SW 1271 (cell line): ENCODE measurements at places on chromosomes 2 and 18.

GRCh38 chr2:232113821-232114220 is 152.3 kb downstream of the DIS3L2 start:
- DNase-seq: no peak

GRCh38 chr2:102313025-102313424 is 1.7 kb downstream of the IL1RL1 start:
- DNase-seq: no peak

DNA sequence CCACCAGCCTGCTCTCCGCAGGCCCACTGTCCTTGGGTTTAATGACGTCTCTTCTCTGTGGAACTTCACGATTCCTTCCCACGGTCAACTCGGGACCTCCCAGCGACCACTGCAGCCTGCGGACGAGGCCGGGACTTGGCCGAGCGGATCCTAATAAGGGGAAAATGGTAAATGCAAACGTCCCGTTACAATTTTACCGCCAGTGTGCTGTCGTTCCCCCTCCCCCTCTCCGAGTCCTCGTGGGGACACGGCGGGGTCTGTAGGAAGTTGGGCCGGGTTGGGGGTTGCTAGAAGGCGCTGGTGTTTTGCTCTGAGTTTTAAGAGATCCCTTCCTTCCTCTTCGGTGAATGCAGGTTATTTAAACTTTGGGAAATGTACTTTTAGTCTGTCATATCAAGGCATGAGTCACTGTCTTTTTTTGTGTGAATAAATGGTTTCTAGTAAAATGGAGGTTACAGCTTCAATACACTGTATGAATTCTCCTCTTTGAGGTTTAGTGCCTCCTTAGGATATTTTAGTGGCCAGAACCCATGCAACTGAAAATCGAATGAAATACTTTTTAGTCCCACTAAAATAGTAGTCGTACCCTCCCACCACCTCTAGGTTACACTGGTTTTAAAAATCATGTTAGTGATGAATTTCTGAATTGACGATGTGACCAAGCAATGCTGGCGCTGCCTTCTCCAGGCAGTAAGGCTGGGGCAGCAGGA is 2.3 kb downstream of the HOXD11 start:
- DNase-seq: no peak

GRCh38 chr18:8356001-8356400 is 253.2 kb upstream of the RAB12 start:
- no peak for DNase-seq

- DNase-seq: no peak
These were observed 54.1 kb upstream of the HS6ST1 start for GRCh38 chr2:128372621-128373341.

- no peak for DNase-seq
These were observed 302.4 kb downstream of the STK39 start for GRCh38 chr2:167944825-167945659.

GRCh38 chr2:238499731-238500580 is 73.2 kb downstream of the ASB1 start:
- no peak for DNase-seq

GRCh38 chr2:160666154-160667060 is 172.8 kb upstream of the RBMS1 start:
- peak; percentile 64 for DNase-seq

DNA sequence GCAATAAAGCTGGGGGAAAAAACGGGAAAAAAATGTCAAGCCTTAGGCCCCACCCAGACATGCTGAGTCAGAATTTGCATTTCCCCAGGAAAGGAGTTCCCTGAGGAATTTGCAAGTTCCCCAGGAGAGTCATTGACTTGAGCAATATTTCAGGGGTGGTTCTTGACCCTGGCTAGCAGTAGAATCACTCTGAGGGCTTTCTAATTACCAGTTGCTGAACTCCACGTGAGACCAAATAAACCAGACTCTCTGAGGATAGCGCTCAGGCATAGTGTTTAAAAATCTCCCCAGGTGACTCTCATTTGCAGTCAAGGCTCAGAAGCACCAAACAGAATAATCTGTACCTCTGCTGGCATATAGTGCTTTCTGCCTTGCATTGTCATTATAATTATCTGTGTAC is 48.7 kb downstream of the C1QL2 start:
- no peak for DNase-seq

GRCh38 chr2:75560022-75560767 is 544 bp downstream of the EVA1A start:
- no peak for DNase-seq

DNA sequence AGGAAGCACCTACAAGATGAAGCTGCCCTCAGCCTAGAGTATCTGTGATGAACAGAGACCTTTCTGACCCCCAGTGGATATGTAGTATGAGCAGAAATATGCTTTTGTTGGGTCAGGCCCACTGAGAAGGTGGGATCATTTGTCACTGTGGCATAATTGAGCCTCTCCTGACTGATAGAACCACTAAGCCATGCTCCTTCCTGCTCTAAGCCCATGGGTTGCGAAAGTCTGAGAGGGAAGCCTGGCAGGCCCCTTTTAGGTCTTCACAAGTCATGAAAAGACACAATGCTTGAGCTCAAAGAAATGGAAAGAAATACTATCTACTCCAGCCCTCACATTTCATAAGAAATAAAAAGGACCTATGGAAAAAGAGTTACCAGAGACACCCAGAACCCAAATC is 127.7 kb downstream of the TNS1 start:
- no peak for DNase-seq

GRCh38 chr2:229257985-229258384 is 13.1 kb downstream of the PID1 start:
- DNase-seq: no peak

DNA sequence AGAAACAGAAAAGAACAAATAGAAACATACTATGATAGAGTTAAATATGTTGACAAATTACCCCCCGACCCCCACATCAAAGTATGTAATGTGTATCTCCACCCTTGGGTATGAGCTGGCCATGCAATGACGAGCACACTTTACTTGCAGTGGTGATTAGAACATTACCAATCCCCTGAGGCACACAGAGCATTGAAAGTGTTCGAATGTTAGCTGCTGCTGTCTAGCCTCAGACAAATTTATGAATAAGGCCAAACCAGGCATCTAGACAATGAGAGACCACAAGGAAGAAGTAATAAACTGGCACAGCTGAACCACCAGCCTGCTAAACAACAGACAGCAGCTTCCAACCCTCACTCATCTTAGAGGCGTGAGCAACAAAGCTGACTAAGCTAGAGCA is 380.5 kb downstream of the DSEL start:
- DNase-seq: no peak

DNA sequence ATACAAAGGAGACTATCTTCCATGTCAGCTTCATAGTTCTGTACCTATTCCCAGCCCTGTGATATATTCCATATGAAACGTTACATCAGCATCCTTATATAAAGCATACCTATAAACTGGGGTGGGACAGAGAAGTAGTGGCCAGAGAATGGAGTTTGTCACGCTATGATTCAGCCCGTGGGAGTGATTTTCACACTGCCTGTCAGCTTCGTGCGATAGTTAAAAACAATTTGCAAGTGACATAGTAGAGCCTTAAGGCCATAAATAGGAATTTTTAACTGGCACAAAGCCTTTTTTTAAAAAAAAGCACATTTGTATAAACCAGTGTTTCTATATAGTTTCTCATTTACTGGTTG is 30.2 kb downstream of the PKP4 start:
- no peak for DNase-seq

DNA sequence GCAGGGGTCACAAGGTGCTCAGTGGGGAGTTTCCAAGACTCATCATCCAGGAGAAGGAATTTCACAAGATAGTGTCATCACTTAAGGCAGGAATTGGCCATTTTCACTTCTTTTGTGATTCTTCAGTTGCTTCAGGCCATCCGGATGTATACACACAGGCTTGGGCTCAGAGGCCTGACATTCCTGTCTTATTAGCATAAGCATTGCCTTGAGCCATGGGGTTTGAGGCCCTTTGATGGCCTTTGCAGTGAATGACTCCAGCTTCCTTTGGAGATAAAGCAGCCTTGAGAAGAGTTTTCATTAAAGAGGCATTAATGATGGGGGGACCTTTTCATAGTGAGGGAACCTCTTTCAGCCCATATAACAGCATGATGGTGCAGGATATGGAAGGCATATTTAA is 366.0 kb upstream of the CNTNAP5 start:
- DNase-seq: no peak

GRCh38 chr18:22102953-22103646 is 66.3 kb upstream of the GATA6 start:
- no peak for DNase-seq

DNA sequence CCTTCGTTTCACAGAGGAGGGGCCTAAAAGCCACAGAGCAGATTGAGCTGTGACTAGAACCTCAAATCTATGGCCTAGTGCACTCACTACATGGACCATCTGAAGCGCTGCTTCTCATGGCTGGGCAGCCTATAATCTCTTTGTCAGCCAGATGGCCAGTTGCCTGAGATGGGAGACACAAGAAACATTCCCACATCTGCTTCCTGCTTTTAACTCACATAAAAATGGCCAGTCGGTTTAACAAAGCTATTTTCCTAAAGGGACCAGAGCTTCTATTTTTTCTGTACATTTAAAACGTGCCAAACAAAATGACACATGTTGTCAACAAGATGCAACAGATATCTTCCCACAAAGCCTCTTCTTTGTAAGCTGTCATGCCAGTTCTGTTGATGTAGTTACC is 173.8 kb downstream of the GFPT1 start:
- DNase-seq: no peak

GRCh38 chr2:8265476-8266226 is 416.2 kb upstream of the ID2 start:
- DNase-seq: no peak

DNA sequence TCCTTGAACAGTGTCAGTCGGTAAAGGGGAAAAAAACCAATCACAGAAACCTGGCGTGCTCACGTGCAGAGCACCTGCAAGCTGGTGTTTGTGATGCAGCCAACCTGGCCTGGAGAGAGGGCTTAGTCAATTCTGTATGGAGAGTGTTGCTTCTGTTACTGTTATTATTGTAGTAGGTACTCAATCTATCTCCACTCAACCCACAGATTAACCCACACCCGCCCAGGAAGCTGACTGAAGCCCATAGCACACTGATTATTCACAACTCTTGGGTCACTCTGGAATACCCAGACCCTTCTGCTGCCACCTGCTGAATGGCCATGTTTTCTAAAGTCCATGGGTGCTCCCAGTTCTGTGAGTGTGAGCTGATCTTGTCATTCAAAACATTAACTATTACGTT is 53.9 kb downstream of the TNFRSF11A start:
- DNase-seq: no peak

GRCh38 chr18:76958692-76959341 is 136.5 kb downstream of the ZNF236 start:
- DNase-seq: no peak

DNA sequence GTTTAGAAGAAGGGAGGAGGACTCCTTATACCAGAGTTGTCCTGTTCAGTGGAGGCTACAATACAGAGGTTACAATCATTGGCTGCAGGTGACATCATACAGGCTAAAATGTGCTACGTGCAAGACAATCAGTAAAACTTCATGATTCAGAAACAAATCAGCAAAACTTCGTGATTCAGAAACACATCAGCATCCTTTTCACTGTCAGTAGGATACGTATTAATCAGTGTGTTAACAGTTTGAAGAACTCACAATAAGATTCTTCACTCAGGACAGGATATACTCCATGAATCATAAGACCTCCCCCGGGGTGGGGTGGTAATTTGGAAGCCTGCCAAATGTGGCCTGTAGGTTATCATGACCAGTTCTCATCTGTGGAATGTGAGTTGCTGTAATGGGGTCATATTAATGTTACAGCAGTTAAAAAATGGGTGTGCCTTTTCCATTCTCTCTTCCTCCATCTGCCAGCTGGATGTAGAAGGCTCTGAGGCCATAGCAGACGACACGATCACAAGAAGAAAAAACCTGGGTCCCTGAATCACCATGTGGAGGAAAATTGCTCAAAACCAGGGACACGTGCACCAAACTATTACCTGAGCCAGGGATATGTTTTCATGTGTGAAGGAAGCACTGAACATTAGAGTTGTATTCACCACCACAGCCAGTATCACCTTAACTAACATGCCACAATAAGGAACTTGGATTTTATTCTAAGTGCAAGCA is 134.8 kb upstream of the CREB1 start:
- DNase-seq: peak; percentile 97

- DNase-seq: no peak
These were observed 62.0 kb downstream of the REEP1 start for GRCh38 chr2:86275384-86275799.

DNA sequence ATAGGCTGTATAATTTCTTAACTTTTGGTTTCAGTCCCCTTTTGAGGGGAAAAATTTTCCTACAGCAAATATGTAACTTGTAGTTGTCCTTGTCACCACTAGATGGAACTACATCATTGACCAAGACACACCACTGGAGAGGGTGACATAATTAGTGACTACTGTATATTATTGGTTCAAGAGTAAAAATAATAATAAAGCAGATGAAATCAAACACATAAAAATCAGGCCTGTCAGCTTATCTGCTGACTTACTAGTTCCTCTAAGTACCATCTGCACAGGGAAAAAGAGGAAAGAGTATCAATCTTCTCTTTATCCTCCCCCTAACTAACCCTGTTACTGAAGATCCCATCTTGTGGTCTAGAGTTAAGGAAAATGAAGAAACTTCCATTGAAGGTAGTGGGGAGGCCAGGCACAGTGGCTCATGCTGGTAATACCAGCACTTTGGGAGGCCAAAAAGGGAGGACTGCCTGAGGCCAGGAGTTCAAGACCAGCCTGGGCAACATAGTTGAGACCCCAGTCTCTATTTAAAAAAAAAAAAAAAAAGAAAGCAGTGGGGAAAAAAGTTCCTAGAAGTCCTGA is 29.6 kb upstream of the ENOSF1 start:
- DNase-seq: no peak

- no peak for DNase-seq
These were observed 9.1 kb upstream of the C1GALT1C1L start for GRCh38 chr2:43685357-43685756.

GRCh38 chr2:28346587-28346986 is 46.1 kb upstream of the FOSL2 start:
- DNase-seq: no peak

DNA sequence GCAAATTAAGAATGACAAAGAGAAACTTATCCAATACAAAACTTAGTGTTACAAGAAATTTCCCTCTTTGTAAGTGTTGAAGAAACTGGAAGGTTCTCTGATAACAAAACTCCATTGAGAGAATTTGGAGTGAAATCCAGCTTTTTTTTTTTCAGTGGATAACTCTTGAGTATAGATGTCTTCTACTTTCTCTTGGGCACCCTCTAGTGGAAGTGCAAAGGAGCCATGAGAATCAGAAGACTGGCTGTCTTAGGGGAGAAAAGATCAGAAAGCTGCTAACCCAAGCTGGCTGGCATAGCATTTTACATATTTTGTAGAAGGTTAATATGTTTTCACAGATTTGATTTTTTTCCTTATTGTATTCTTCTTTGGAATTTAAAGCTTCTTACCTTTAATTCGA is 138.8 kb upstream of the SATB2 start:
- DNase-seq: peak; percentile 42

GRCh38 chr2:168198476-168199207 is 48.8 kb downstream of the STK39 start:
- no peak for DNase-seq

GRCh38 chr2:44833171-44834069 is 108.1 kb upstream of the SIX3 start:
- DNase-seq: no peak

DNA sequence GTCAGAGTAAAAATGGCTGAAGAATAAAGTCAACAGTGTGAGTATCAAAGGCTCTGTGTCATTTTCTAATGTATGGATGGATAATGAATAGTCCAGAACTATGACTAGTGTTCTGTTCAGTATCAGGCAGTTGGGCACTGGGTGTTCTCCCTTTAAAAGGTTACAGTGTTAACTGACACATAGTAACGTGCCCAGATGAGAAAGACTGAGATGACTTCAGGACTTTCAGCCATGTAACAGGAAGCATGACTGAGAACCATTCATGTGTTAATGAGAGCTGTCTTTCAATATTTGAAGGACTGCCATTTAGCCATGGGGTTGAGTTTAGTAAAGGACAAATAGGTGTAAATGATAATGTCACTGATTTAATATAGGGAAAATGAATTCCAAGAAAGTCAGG is 187.1 kb downstream of the GULP1 start:
- no peak for DNase-seq
